ENCODE measurements at places on chromosomes 2 and 18. TPM values are rescaled to one million over a fixed set of nuclear protein-coding genes. Genes with fewer than 3 reads are reported as not detected.

DNA sequence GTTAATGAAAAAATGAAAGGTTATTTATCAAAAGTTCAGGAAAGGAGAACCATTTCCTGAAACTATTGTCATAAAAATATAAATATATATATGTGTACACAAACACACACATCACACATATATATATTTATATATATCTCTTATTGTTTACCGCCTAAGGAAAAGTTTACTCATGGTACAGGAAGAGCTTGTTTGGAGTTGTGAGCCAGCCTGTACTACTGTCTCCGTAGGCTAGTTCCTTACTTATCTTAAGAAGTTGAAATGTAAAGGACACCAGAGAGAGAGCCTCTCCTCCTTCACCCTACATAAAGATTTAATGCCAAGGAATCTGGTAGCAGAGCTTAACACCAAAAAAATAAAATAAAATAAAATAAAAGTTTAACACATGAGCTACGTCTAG, 19.6 kb downstream of the DSC1 start:
- no peak for DNase-seq

GRCh38 chr2:137525641-137526190, 438.6 kb upstream of the HNMT start:
- DNase-seq, result no peak

- DNase-seq, result no peak
Observed at GRCh38 chr2:82278416-82278815, 1973.9 kb upstream of the LRRTM1 start.

- DNase-seq, result no peak
Observed at GRCh38 chr2:8309131-8309530, 372.7 kb upstream of the ID2 start.

GRCh38 chr2:147636238-147636882, 208.5 kb upstream of the ACVR2A start:
- DNase-seq, result no peak

GRCh38 chr2:64454386-64455332, 697 bp downstream of the LGALSL start:
- peak; percentile 42 for DNase-seq

DNA sequence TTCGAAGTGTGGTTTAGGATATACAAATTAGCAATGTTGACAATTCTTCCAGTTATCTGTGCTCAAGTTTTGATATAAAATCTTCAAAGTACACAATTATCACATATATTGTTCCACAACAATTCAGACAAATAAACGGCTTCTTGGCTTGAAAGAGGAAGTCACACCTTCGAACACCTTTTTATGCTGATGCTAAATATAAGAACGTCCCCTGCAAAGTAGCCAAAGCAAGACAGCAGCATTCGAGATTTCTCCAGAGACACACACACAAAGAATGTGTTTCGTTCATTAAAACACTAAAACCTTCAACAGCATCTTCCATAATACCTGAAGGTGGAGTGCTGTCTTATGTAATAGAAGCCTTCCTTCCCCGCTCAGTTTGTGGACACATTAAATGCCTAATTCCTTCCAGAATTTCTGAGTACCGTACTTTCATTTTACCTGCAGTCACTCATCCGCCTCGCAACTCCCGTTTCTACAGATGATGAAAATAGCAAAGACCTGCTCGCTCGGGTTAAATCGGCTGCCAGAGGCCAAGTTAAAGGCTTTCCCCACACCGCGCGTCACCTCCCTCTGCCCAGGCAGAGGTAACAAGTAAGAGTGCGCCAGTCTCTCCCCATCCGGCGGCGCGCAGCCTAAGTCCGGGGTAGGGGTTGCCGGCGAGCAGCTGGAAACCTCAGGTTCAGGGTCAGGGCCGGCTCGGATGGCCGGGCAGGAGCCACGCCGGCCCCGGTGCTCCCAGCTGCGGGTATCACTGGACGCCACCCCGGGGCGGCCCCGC, 847 bp downstream of the SERPINE2 start:
- peak; percentile 43 for DNase-seq

- no peak for DNase-seq
Observed at GRCh38 chr2:238243496-238244076, 3.7 kb upstream of the HES6 start.

- no peak for DNase-seq
Observed at GRCh38 chr18:65363011-65363410, 387.8 kb upstream of the CDH7 start.

The NOSTRIN gene
- not detected for total RNA-seq

The SLC40A1 gene
- 2.0 TPM for total RNA-seq

The PLEKHH2 gene
- 2.1 TPM for total RNA-seq

The CD8B2 gene
- not detected for total RNA-seq

The SIX2 gene
- total RNA-seq, result not detected

The SERPINB4 gene
- total RNA-seq, result not detected

The DYNC1I2 gene
- 122 TPM for total RNA-seq

The CCBE1 gene
- 0.33 TPM for total RNA-seq

The MROH2A gene
- total RNA-seq, result not detected

Measured in neural crest cell (in vitro differentiated cells).